ENCODE measurements at places on chromosomes 7 and 10.

GRCh38 chr10:78959924-78960285, 108.9 kb upstream of the ZMIZ1 start:
- H3K27ac ChIP-seq: no peak overlapping the region
- H3K4me3 ChIP-seq: no peak overlapping the region
- no peak for DNase-seq
- no peaks in the 10 kb centered on the region for H3K4me1 ChIP-seq

- peak; percentile 10 for DNase-seq
- peaks cover 1% of the 10 kb centered on the region for H3K36me3 ChIP-seq
Measured at GRCh38 chr7:80918909-80919721, at the start of gene SEMA3C. Gene SEMA3C, minus strand, starts transcription at chr7:80919051. Its CDS starts 2,270 bp downstream, at chr7:80916781.

GRCh38 chr10:112376396-112376790, 2.5 kb downstream of the ACSL5 start:
- H3K4me3 ChIP-seq: peak overlapping the region; percentile 94
- DNase-seq: peak; percentile 15
- peak overlapping the region; percentile 95 for H3K27ac ChIP-seq
- peaks cover 58% of the 10 kb centered on the region for H3K4me1 ChIP-seq
- peaks cover 24% of the 10 kb centered on the region for H3K36me3 ChIP-seq

DNA sequence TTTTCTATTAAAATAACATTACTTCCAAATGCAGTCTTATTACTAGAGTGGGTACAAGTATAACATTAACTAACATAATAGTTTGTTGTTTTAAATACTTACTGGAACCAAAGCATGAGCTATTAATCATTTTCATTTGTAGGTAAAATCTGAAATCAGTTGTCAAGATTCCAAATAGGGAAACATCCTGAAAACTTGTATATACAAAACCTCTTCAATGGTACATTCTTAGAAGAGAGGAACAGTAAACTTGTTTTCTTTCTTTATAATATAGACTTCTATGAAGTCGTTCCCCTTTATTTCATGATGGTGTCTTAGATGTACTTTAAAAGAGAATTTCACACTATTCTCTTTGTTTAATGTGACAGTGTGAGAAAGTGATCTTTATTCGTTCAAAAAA, 85.9 kb downstream of the VTI1A start:
- H3K4me1 ChIP-seq: peaks cover 27% of the 10 kb centered on the region
- H3K36me3 ChIP-seq: peaks cover 23% of the 10 kb centered on the region
- no peak overlapping the region for H3K4me3 ChIP-seq
- no peak for DNase-seq

DNA sequence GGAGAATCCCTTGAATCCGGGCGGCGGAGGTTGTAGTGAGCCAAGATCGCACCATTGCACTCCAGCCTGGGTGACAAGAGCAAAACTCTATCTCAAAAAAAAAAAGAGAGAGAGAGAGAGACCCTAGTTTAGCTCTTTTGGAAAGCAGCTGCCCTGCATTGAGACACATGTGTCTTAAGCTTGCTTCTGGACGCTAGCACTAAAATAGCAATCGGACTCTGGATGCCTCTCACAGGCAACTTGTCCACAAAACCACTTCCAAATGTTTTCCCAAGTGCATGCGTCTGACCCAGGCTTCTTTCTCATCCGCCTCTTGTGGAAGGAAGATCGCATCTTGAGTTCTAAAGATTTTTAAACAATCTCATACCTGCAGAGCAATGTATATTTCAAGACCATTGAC, 182.7 kb downstream of the CUX1 start:
- no peaks in the 10 kb centered on the region for H3K4me1 ChIP-seq
- no peaks in the 10 kb centered on the region for H3K36me3 ChIP-seq
- H3K27me3 ChIP-seq: no peaks in the 10 kb centered on the region

Measured in activated CD4-positive, alpha-beta memory T cell treated with anti-CD3 and anti-CD28 coated beads for 36 hours (primary cell).